ENCODE measurements at places on chromosomes 7 and 10.

- no peak for DNase-seq
Measured at GRCh38 chr10:30759423-30759822, 129.9 kb upstream of the LYZL2 start.

- DNase-seq: no peak
Measured at GRCh38 chr7:2824026-2824677, 20.0 kb downstream of the GNA12 start.

DNA sequence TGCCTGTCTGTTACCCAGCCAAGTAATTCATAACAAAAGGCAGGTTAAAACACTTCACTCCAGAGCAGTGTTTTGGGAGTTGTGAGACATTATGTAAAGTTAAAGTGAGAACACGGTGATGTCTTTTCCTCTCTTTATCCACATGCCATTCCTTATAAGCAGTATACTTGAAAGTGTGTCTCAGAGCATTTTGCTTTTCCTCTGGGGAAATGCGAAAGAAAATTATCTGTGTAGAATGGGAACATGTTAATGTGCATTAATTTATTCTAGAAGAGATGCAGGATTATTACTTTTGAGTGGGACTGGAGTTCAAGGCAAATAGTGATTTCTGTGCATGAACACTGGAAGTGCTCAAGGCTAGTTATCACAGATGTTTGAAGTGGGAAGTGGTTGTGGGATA is 170.4 kb downstream of the PLXDC2 start:
- DNase-seq: no peak

DNA sequence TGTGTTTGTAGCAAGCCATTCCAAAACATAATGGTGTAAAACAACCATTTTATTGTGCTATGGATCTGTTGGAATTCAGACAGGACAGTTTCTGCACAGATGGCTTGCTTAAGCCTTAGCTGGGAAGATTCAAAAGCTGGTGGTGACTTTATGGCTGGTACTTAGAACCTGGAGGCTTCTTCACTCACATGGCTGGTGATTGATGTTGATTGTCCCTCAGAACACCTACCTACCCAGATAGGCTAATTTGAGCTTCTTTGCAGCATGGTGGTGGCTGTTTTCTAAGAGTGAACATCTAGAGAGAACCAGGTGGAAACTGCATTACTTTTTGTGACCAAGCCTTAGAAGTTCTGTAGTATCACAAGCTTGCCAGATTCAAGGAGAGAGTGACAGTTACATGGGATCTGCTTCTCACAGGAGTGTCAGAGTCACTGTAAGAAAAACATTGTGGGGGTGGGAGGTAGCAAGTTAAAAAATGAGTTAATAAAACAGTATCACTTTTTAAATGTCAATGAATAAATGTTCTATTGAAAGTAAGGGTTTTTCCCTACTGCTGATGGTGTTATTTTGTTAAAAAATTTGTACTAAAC is 7.1 kb downstream of the R3HCC1L start:
- DNase-seq: no peak

DNA sequence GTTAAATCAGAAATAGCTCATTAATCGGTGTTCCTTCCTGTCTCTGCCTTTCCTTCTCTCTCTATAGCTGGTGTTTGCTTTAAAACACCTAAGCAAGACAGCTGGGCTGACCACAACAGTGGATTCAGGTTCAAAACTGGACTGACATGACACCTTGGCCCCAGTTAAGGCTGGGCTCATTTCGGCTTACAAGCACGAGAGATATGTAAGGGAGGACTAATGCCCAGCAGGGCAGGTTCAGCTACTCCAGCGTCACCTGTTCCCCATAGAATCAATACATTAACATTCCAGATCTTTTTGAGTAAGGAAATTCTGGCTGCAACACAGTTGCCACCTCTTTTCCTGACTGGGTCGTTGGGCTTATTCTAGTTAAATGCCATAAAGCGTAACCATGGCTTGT is 323.0 kb upstream of the AOAH start:
- no peak for DNase-seq

GRCh38 chr10:57692255-57692980 is 575.3 kb downstream of the IPMK start:
- DNase-seq: no peak

- DNase-seq: no peak
Measured at GRCh38 chr10:21304198-21304597, 221.3 kb downstream of the SKIDA1 start.
